ENCODE measurements at places on chromosomes 16 and 17. TPM values are rescaled to one million over a fixed set of nuclear protein-coding genes. Genes with fewer than 3 reads are reported as not detected.

GRCh38 chr17:83199500-83200201, 120.2 kb downstream of the METRNL start:
- no peak for DNase-seq

DNA sequence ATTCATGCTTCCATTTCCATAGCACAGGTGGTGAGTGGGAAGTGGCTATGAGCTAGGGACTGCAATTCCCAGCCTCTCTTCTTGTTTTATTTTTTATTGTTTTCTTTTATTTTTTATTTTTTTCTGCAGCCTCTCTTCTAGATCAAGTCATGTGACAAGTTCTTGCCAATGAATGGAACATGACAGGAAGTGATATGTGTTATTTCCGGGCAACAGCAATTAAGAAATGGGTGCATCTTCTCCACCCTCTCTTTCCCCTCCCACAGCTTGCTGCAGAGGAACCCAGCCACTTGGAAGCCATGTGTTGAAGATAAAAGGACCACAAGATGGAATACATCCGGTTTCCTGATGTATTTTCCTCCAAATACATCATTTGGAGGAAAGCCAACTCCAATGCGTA, 23.6 kb downstream of the IRX5 start:
- no peak for DNase-seq

DNA sequence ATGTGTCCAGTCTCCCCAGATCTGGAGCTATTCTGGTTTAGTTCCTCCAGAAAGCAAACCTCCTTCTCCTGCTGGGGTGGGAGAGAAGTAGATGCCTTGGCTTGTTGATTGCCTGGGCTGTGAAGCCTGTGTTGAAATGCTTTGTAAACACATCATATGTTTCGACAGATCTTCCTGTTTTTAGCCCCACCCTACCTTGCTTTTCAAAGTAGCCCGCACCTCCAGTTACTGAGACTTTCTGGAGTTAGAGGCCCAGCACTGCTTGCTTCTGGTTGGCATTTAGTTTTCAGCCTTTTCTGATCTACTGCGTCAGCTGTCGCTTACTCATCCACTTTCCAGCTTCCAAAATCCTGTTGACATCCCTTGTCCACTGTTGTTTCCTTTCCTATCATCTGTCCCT, 17.9 kb upstream of the NDEL1 start:
- no peak for DNase-seq

- DNase-seq = no peak
Measured at GRCh38 chr17:30429155-30429554, 48.1 kb upstream of the GOSR1 start.

- DNase-seq = no peak
Measured at GRCh38 chr16:72910875-72911274, 137.1 kb downstream of the ZFHX3 start.

DNA sequence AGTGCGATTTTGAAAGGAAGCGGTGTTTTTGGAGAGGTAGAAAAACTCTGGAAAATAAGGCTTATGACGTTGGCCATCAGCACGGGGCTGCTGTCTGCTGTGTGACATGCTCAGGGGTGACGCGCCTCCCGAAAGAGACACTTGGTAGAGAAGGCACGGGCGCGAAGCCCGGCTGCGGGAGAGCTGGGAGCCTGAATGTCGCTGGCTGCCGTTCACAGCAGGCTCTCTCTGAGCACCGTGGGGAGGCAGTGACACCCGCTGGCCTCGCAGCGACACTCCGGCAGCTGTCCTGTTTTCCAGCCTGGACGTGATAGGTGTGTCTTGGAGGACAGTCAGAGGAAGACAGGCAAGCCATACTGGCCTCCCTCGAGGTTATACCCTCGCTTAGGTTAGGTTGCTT, 759.1 kb upstream of the RBFOX1 start:
- DNase-seq = no peak

Gene NT5M
- total RNA-seq = 1.6 TPM

Gene EVPLL
- total RNA-seq = 2.2 TPM

GRCh38 chr17:15929941-15930340, 15.0 kb upstream of the ADORA2B start:
- DNase-seq = no peak

Gene KRT31
- not detected for total RNA-seq

Gene HLF
- 65.8 TPM for total RNA-seq

DNA sequence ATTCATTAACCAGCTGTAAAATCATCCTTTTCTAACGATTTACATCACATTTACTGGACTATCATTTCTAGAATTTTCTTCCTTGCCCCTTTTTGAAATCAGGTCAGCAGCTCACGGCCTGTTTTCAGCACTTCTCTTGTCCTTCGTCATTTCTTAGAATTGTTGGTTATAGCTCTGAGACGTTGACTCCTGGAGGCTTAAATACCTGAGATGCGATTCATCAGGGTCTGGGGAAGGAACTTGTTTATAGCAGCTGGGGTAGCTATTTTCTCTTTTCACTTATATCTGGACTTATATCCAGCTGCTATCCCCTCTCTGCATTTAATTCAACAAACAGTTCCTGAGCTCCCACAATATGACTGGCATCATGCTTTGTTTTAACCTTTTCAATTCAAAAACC, 338.7 kb upstream of the TNRC6C start:
- DNase-seq = no peak

GRCh38 chr17:63549289-63549945, 860 bp upstream of the DCAF7 start:
- DNase-seq = peak; percentile 21

- no peak for DNase-seq
Measured at GRCh38 chr16:89402962-89403361, 87.4 kb downstream of the ANKRD11 start.

Gene TNFRSF12A
- total RNA-seq = 4.3 TPM

- DNase-seq = no peak
Measured at GRCh38 chr17:54969658-54970572, 1.4 kb downstream of the STXBP4 start.

Gene SNAI3
- total RNA-seq = 0.43 TPM

DNA sequence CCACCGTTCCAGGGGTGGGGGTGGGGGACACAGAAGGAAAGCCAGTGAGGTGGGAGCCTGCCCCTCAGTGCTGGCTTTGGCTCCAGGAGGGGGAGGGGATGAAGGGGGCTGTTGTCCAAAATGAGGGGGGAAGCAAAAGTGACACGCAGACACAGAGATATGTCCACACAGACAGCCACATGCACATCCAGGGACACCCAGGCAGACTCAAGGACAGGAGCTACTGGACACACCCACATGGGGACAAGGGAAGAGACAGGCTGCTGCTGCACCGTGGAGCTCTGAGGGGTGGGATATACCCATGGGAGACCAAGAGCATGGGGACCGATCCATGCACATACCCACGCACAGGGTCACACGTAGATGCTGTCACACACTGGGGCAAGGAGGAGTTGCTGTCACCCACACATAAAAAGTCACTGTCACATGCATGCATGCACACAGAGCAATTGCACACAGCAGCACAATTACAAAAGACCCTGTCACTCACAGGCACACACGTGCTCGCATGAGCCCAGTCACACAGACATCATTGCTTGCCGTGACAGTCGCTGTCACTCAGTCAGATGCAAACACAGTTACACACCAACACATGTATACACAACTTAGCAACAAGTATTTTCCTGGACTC, 1.3 kb downstream of the THRA start:
- DNase-seq = no peak

DNA sequence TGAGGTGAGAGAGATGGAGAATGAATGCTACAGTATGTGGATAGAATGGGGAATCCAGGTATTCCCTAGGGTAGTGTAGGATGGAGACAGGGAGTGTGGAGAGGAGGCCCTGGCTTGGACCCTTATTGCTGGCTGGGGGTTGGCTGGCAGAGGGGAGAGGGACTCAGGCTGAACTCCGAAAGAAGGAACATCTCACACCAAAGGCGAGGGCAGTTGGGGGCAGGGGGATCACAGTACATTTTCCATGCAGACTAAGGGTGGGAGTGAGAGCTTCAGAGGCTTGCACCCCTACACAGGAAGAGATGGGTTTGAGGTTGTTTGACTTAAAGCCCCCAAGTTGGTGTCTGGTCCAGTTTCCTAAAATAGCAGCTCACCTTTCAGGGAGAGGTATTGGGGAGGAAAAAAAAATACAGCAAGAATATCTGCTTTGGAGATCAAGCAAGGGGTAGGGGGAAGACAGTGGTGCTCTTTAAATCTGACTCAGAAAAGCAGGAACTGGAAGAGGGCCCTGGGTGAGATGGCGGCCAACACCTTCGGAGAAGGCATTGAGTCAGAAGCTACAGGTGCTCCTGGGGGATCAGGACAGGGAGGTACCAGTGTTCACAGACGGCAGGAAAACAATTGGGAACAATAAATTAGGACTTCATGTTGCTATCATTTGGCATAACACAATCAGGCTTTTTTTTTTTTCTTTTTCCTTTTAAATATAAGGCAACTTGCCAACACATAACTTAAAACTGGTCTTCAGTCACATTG, 12.4 kb downstream of the TRAF4 start:
- no peak for DNase-seq

DNA sequence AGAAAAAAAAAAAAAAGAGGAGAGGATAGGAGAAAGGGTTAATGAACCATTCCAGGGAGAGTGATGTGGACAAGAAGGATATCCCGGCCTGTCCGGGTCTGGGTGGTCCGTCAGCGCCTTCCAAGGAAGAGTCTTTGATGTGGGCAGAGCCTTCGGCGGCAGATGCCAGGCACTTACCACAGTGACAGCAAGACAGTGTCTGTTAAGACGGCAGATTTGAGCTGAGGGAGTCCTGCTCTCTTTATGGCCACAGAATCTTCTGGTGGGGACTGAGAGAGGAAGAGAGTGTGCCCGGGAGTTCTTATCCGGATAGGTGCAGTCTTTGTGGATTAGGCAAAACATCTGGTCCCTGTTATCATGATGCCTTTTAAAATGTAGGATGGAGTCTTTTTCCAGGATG, 95.2 kb downstream of the ZDHHC7 start:
- no peak for DNase-seq

Gene SPPL2C
- total RNA-seq = not detected

Gene ADORA2B
- total RNA-seq = 0.35 TPM

Gene LGALS9B
- total RNA-seq = not detected

DNA sequence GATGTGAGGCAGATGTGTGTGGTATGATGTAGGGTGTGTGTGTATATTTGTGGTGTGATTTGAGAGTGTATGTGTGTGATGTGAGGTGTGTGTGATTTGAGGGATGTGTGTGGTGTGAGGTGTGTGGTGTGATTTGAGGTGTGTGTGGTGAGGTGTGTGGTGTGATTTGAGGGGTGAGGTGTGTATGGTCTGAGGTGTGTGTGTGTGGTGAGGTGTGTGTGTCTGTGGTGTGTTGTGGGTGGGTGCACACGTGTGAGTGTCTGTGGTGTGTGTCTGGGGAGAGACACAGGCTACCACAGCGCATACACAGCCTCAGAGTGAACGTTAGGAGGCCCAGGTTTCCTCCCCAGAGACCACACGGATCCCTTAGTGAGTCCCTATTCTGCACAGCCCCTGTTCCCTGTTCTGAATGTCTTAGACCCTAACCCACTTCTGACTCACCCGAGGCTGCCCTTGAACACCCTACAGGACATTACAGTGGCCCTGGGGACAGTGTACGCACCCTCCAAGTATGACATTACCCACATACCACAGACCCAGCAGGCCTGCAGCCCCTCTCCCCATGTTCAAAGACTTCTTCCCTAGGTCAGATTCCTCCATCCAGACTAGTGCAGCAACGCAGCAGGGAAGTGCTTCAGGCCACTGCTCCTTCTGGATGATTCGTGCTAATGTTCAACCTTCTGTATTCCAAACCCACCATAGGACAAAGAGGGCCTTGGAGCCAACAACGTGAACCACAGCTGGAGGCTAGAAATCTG, 3.5 kb upstream of the RAB37 start:
- DNase-seq = no peak

GRCh38 chr17:43958748-43959352, 5.1 kb upstream of the PYY start:
- no peak for DNase-seq

- DNase-seq = no peak
Measured at GRCh38 chr17:3821101-3821500, 20.1 kb upstream of the ITGAE start.

DNA sequence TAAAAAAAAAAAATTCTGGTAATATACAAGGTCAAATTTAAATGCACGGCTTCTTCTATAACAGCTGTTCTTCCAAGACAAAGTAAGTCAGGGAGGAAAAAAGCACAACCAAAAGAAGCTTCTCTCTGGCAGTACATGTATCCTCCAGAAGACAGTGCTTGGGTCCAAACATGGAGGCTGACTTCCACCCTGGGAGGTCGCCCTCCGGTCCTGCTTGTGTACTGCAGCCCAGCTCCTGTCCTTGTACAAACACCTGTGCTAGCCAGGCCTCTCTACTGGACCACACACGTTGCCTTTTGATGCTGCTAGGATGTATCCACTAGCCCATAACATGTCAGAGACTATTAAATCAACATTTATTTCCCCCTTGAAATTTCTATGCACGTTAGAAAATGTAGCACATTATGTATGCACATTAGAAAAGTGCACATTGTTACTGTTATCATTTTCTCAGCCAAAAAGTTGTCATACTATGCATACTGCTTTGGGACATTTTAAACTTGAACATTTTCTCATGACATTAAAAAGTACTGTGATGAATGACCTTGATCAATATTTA, 21.9 kb downstream of the TEKT3 start:
- no peak for DNase-seq

DNA sequence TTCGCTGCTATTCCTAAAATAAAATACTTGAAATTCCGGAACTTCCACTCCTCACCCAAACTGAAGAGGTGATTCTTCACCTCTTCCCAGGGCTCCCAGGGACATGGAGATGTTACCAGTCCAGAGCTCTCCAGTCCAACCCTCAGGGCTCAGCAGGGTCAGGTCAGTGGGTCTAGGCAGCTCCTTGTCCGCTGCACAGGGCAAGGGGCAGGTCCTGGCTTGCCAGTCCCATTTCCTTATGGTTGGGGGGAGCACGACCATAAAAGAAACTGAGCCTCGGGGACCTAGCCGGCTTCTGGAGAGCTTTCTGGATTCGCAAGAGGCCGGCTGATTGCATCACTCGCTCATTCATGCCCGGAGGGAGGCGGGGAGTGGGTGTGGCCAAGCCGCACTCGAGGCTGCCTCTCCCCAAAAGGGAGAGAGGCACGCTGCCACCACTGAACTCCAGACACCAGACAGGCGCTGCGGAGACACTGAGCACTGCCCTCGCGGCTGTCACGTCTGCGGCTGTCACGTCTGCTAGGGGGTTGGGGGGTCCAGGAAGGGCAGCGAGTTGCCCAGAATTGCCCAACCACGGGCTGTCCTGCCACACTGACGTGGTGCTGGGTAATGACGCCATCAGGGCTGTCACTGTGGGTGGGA, 15.8 kb downstream of the SLC7A5 start:
- DNase-seq = peak; percentile 94

- no peak for DNase-seq
Measured at GRCh38 chr17:49572226-49572625, 3.4 kb upstream of the NXPH3 start.

- no peak for DNase-seq
Measured at GRCh38 chr17:17523001-17523730, 27.0 kb upstream of the RASD1 start.

Measured in left lobe of liver (tissue), 2 donors.